ENCODE measurements at places on chromosomes 2 and 18.

DNA sequence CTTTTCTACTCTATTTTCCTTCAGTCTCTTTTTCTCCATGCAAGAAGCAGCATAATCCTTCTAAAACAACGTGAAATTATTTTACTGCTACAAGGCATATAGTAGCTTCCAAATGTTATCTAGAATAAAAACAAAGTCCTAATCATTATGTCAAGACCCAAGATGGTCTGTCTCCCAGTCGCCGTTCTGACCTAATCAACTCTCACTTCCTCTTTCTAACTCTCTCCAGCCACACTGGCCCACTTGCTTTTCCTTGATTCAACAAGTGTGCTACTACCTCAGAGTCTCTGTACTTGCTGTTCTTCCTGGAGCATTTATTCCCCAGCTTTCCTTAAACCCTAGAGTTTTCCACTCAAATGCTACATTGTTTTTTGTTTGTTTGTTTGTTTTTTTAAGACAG is 1491.2 kb downstream of the LRP1B start:
- no peak for DNase-seq

- no peak for DNase-seq
Measured at GRCh38 chr2:64210816-64211215, 66.6 kb upstream of the PELI1 start.

GRCh38 chr2:150383587-150383986 is 103.9 kb downstream of the RND3 start:
- no peak for DNase-seq

- no peak for DNase-seq
Measured at GRCh38 chr2:131032393-131032836, 60.8 kb downstream of the FAM168B start.

GRCh38 chr2:105760191-105760590 is 15.5 kb downstream of the NCK2 start:
- no peak for DNase-seq

- no peak for DNase-seq
Measured at GRCh38 chr2:58407487-58407886, 166.4 kb upstream of the FANCL start.

GRCh38 chr2:122368576-122369243 is 613.3 kb downstream of the TSN start:
- peak; percentile 13 for DNase-seq

- DNase-seq = peak; percentile 52
Measured at GRCh38 chr2:237867465-237867864, 8.0 kb downstream of the RAMP1 start.

DNA sequence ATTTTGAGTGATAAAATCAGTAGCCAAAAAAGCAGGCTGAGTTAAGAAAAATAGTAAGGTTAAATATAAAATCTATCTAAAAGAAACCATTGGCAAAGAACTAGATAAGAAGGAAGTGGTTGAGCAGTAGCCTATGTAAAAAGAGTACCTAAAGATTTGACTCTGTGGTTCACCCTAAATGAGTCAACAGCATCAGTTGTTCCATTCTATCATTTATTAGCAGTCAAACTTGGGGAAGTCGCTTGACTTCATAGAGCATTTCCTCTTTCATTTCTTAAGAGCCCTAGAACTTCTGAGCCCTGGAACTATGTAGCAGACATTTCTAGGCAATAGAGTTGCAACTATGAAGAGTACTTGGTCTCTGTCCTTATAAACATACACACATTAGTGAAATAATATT is 381.7 kb downstream of the NUP35 start:
- no peak for DNase-seq

DNA sequence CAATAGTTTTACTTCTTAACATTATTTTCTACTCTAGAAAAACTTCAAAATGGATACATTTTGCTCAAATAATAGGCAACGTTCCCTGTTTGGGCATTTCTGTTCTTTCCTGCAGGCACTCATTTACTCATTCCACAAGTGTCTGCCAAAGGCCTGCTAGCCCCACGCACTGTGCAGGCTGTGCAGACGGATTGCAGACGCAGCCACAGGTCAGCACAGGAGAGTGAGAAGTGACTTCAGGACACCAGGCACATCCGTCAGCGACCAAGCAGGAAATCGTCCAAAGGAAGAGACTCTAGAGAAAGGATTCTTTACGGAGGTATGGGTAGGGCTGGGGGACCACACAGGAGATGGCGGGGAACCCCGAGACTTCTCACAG is 103.0 kb upstream of the AGAP1 start:
- DNase-seq = no peak

DNA sequence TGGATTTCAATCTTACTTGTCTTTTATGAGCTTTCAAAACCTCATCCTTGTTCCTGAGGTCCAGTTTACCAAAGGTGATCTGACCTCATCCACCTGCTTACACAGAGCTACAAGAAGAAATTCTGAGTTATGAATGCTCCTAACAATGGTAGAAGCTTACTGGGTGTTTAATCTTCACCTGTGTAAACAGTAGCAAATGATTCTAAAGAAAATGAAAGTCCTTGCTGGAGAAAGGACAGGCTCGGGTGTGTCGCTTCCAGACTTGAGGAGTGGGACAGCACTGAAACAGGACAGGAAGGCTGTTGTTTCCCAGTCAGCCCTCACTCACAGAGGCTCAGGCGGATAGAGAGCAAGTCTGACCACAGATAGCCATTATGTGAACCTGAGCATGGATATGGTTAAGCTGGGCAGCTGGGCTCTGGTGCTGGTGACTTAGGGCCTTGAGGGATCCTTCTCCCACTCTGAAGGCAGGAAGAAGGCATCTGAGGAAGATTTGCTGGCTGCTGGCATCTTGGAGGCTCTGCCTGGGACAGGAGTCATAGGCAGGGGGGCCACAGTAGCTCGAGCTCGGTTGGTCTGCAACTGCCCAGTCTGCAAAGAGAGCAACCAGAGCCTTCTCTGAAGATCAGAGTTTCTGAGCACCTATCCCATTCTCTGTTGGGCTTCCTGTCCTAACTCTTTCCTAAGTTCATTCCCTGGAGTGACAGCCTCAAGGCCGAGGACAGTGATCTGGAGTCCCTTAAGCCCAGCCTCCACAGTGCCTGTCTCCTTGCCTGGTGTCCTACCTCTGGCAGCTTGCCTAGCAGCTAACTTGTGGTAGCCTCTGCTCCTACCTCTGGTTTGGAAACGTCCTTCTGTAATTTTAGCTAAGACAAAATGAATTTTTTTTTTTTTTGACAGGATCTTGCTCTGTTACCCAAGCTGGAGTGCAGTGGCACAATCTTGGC is 4.0 kb downstream of the DOK1 start:
- DNase-seq = no peak

DNA sequence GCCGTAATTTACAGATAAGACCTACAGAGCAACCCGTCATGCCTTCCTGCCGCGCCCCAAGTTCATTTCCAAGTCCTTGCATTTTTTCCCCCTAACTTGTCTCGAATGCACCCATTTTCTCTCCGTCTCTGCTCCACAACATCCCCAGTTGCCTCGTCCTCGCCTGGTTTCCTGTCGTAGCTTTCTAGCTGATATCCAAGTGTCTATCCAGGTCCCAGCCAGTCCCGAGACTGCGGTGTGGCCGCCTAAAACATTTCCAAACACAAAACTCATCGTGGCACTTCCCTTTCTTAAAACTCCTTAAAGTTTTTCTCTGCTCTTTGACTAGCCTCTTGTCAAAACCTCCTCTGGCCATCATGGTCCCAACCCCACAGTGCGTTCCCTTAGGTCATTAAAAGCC is 1.2 kb upstream of the BARD1 start:
- DNase-seq = no peak

DNA sequence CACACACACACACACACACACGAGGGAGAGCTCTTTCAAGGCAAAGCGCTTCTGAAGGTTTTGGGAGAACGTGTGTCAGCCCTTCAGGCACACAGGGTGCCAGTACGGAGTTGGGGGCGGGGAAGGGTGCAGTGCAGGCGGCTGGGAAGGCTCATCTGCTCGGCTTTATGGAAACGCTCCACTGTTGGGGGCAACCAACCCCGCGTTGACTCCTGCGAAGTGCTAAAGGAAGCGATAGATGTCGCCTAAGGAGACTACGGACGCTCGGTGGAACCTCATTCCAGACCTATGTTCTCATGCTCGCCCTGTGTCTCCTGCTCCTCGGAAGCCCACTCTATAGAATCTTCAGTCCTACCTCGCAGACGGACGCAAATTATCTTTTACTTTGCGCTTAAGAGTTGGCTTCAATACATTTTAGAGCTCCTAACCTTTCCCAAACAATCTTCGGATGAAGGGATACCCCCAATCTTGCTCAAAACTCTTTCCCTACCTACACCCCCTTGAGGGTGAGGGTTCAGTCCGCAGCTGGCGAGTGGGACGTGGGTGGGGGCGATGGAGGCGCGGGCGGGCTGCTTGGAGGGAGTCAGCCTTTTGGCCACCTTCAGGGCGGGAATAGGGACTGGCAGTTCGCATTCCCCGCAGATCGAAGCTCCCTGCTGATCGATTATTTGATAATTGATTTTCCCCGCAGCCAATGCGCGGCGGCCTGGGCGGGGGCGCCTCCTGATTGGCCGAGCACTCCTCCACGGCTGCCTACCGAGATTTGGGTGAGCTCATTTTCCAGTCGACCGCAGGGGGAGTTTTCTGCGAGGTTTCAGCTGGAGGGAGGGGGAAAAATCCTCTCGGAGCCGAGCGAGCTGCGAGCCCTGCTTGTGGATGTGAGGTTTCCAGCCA is 1.9 kb upstream of the MEIS1 start:
- DNase-seq = peak; percentile 93

DNA sequence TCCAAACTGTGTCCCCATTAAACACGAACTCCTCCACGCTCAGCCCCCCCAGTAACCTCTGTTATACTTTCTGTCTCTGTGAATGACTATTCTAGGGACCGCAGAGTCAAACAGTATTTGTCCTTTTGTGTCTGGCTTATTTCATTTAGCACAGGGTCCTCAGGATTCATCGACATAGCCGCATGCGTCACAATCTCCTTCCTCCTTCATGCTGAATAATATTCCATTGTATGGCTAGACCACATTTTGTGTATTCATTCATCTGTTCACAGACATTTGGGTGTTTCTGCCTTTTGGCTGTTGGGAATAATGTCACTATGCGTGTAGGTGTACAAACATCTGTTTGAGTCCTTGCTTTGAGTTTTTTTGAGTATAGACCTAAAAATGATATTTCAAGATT is 80.9 kb downstream of the SH3RF3 start:
- no peak for DNase-seq

DNA sequence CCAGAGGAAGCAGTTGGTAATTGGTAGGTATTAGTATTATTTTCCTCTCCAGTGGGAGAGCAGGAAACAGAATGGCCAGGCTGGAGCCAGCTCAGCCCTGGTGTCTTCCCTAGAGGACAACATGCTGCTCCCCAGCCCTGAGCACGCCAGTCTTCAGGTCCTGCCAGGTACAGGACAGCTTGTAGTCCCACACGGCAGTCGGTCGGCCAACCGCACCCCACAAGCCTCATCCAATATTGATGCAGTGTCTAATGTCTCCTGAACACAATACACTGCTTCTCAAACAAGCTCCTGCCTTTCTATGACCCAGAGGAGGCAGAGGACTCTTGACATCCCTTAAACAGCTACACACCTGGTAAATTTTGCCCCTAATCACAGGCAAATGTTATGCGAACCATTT is 71.0 kb upstream of the PPP1CB start:
- no peak for DNase-seq

DNA sequence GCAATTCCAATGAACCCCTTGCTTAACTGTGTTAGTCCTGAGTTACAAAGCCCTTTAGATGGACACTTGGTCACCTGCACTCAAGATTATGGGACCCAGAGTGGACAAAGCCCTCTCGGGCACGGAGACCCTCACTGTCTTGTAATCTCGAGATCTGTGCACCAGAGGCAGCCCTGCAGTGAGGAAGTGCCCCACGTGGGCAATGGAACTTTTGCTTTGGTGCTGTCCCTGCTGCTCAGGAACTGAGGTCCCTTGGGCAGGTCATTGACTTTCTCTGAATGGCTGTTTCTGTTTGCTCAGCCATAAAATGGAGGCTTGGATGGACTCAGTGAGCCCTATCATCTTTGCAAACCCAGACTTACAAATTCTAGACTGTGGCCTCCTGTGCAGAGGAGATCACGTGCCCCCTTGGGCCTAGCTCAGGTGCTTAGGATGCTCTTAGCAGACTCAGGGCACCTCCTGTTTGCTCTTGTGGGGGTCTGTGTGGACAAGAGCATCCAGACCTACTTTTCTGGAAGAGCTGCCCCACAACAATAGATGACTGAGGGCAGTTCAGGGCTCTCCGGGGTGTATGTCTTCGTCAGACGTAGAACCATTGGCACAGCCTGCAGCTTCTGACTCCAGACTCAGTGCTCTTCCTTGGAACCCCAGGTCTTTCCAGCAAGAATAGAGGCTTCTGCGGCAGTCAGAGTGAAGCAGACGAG is 94.5 kb upstream of the HS6ST1 start:
- no peak for DNase-seq

DNA sequence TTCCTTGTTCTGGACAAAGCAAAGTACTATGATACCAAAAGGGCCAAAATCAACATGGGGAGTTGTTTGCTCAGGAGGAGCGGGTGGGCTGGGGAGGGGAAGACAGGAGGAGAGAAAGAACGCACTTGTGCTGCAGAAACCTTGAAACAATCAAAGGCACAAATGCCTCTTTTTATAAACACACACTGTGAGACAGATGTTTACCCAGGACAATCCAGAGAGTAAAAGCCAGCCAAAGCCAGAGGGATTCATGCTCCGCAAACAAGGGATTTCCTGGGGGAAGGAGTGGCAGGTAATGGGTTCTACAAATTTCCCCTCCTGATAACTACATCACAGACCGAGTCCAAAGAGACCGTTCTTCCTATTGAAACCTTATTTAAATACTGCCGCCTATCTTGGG is 323.5 kb upstream of the SKOR2 start:
- no peak for DNase-seq

All from iPS-NIHi11 (cell line).